Omental fat pad (tissue), 4 donors: ENCODE measurements at places on chromosomes 1 and 21. TPM values are rescaled to one million over a fixed set of nuclear protein-coding genes. Genes with fewer than 3 reads are reported as not detected.

The CHODL gene
- total RNA-seq = 4.4 TPM

The PIGR gene
- total RNA-seq = not detected

DNA sequence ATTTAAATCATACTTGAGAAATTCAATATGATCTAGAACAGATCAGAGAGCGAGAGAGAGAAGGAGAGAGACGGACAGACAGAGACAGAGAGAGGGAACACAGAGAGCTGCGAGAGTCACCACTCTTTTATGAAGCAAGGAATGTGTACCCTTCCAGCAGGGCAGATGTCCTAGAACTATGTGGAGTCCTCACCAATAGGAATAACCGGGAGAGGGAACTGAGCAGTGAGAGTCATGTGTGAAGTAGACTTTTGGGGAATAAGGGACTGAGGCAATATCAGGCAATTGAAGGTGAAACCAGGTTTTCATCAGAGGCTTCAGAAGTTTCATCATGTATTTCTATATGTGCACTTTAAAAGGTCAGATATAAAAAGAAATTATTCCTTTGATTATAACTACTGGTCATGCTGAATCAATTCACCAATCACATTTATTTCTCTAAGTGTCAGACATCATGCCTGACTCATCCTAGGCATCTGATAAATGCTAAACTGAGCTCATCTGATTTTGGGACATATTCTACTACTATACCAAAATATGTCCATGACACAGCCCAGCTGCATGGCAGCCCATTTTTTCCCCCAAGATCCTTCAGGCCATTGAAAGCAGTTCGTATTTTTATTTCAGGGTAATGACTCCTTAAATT, 22.4 kb downstream of the VTCN1 start:
- DNase-seq = no peak

DNA sequence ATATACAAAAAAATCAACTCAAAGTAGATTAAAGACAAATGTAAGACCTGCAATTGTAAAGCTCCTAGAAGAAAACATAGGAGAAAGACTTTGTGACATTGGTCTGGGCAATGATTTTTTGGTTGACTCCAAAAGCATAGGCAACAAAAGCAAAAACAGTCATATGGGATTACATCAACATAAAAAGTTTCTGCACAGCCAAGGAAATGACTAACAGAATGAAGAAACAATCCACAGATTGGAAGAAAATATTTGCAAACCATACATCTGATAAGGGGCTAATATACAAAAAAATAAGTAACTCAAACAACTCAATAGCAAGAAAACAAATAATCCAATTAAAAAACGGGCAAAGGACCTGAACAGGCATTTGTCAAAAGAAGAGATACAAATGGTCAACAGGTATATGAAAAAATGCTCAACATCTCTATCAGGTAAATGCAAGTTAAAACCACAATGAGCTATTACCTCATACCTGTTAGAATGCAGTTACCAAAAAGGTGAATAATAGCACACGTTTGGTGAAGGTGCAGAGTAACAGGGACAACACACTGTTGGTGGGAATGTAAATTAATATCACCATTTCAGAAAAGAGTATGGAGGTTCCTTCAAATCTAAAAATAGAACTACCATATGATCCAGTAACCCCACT, 173.7 kb upstream of the COA6 start:
- no peak for DNase-seq

DNA sequence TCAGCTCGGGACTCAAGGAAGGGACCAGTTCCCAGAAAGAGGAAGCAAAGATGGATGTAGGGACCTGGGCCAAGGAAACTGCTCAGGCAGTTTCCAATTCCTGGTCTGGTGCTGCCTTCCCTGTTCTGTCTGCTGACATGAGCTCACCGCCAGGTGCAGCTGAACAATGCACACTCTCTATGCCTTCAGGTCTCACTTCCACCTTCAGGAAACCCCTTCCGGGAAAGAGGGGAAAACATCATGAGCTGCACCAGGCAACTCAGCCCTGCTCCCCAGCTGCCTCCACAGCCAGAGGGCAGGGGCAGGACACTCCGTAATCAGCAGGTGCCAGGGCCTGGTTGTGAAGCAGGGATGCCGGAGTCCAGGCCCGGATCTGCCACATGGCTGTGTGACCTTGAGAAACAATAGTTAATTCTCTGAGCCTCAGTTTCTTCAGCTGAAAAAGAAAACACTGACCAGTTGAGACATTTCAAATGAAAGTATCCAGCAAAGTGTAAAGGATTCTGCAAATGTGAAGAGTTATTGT, 27.8 kb downstream of the SMIM12 start:
- no peak for DNase-seq
